Hepatocyte (in vitro differentiated cells): ENCODE measurements at places on chromosomes 1 and 21.

- DNase-seq, result no peak
Measured at GRCh38 chr1:196302981-196303380, 305.3 kb downstream of the KCNT2 start.

GRCh38 chr1:47189844-47190508 is at the start of gene PDZK1IP1:
TSS of gene PDZK1IP1 (minus strand) at chr1:47190036. CDS start at chr1:47189932, 104 bp downstream.
- DNase-seq, result peak; percentile 81

DNA sequence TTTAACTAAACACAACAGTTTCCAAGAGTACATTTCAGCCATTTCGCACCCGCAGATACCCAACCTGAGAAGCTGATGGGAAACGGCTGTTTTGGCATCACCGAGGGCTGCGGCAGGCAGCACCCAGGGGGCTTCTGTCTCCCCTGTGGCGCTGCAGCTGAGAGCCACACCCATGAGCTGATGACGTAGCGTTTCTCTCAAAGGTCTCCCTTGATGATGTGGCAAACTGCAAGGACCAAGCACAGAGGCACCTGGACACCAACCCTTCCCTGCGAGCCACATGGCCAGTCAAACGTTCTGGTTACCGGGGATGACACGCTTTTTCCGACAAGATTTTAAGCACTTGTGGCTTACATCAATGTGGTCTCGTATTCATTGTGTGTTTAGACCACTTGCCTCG is 150.8 kb upstream of the ERG start:
- no peak for DNase-seq

- DNase-seq, result no peak
Measured at GRCh38 chr1:27000090-27000816, 6.8 kb downstream of the TRNP1 start.

- no peak for DNase-seq
Measured at GRCh38 chr1:101479945-101480344, 243.1 kb downstream of the S1PR1 start.

DNA sequence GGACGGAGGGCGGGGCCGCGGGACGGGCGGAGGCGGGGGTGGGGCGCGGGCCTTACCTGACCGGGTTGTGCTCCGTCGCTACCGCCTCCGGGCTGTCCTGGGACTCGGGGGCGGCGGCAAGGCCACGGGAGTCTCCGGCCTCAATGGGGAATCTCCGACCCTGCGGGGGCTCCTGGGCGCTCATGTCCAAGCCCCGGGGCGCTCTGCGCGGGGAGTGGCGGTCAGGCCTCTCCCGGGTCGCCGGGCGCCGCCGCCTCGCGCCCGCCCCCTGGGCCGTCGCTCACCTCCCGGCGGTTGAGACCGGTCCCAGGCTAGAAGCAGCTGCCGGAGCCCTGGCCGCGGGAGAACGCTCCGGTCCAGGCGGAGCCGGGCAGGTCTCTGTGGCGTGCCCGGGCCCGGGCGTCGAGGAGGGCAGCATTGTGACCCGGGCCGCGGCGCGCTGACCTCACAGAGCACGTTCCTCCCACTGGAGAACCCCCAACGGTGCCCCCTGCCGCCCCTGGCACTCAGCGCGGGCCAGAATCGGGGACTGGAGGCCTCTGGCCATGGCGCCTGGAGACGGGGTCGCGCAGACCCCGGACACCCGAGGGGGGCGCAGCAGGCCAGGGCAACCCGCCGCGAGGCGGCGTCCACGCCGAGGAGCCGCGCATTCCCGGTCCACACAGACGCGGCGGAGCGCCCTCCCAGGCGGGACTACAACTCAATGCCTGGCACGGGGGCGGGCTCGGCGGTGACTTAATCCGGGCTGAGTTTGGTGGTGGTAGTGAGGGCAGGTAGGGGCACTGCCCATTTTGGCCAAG is 411 bp downstream of the FAM229A start:
- peak; percentile 73 for DNase-seq
